ENCODE measurements at places on chromosomes 1 and 21.

DNA sequence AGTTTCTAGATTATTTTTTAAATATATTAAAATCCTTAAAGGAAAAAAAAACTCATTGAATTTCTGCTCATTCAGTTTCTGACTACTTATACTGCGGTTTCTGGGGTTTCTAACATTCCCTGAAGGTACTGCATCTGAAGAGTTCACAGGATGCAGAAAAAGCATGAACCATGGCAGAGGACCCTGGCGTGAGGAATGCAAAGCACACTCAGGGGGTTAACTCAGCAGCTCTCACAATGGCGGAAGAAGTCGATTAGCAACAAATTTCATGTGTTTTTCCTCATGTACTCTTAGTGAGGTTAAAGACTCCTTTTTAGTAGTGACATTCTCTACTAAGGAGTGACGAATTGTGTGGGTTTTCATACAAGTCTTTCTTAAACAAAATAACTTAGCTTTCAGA, 975.6 kb downstream of the NCAM2 start:
- no peak for DNase-seq

DNA sequence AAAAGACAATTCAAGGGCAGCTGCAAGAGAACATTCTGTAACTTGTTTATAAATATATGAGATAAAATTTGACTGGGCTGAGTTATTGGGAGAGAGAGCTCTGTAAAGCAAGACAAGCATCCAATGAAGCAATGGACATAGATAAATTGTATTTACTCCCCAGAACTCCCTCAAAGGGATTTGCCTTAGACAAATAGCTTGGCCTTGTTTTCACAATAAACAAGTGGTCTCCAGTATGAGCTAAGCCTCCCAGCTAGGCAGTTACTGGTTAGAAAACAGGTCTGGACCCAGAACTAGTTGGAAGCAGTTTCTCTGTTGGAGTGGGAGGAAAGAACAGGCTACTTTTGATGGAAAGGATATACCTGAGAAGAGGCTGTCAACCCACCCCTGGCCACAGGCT, 25.2 kb upstream of the SUCO start:
- no peak for DNase-seq

- no peak for DNase-seq
Observed at GRCh38 chr1:203537806-203538464, 44.0 kb downstream of the OPTC start.

DNA sequence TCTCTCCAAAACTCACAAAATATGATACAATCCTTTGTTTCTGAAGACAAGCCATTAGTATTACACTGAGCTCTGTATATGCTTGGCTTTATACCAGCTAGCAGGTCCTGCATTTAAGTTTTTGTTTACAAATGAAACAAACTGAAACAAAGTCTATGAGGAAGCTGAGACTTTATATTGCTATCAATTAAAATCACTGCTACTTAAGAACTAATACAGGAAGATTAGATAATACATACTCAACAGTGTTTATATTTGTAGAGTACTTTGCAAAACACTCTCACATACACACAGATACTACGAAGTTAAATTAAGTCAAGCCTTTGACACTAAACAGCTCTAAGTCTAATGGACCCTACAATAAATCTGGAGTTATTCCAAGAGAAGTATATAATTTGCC, 247.4 kb downstream of the CRB1 start:
- DNase-seq = no peak

GRCh38 chr1:27535386-27535785, 45.4 kb upstream of the WASF2 start:
- DNase-seq = no peak

- DNase-seq = no peak
Observed at GRCh38 chr1:117886101-117886795, 43.2 kb downstream of the GDAP2 start.

All from T-helper 2 cell treated with Interferon-gamma antibody and Interleukin-4, amounts not matched to agents 5 μg/mL and 100 μg/mL, for 36 hours (primary cell).